Activated CD4-positive, alpha-beta memory T cell treated with anti-CD3 and anti-CD28 coated beads, Interleukin-2, amount 10 ng/mL, durations not matched to agents 7 days and 5 days (primary cell): ENCODE measurements at places on chromosomes 16 and 17. TPM values are rescaled to one million over a fixed set of nuclear protein-coding genes. Genes with fewer than 3 reads are reported as not detected.

The MARCHF10 gene
- total RNA-seq: not detected

The GRIN2C gene
- total RNA-seq: not detected

The HSD17B1 gene
- 0.76 TPM for total RNA-seq

The INCA1 gene
- not detected for total RNA-seq

The YPEL2 gene
- total RNA-seq: 17.1 TPM

The ALDOA gene
- total RNA-seq: 1,403 TPM

DNA sequence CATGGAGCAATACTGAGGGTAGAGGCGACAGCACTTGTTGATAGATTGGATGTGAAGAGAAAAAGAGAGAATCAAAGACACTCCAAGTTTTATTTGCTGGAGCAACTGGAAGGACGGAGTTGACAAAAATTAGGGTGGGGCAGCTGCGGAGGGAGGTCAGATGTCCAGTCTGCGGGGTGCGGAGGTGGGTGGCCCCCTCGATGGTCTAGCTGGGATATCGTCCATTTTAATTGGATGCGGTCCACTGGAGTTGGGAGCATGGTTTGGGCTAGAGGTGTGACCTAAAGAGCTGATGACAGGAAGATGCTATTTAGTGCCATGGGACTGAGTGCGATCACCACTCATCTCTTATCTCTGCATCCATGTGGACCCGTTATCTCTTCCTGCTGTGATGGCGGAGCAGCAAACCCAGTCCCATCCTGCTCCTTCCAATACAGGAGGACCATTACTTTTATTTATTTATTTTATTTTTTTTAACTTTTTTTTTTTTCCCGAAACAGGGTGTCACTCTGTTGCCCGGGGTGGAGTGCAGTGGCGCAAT lies 48.3 kb upstream of the CBX4 start:
- no peak for DNase-seq

DNA sequence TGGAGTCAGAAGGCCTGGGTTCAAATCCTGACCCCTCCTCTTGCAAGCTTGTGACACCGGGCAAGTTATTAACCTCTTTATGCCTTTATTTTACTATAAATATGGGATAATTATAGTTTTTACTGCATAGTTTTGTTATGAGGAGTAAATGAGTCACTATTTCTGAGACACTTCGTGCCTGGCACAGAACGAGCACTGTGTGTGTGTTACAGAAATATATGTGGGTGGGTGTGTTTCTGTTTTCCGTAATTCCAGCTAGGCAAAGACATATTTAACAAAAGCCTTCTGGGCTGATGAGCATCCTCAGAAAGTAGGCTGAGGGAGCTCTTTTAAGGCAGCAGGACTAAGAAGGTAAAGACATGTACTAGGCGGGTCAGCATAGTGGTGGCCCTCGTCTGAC lies 417.9 kb downstream of the MAF start:
- no peak for DNase-seq

DNA sequence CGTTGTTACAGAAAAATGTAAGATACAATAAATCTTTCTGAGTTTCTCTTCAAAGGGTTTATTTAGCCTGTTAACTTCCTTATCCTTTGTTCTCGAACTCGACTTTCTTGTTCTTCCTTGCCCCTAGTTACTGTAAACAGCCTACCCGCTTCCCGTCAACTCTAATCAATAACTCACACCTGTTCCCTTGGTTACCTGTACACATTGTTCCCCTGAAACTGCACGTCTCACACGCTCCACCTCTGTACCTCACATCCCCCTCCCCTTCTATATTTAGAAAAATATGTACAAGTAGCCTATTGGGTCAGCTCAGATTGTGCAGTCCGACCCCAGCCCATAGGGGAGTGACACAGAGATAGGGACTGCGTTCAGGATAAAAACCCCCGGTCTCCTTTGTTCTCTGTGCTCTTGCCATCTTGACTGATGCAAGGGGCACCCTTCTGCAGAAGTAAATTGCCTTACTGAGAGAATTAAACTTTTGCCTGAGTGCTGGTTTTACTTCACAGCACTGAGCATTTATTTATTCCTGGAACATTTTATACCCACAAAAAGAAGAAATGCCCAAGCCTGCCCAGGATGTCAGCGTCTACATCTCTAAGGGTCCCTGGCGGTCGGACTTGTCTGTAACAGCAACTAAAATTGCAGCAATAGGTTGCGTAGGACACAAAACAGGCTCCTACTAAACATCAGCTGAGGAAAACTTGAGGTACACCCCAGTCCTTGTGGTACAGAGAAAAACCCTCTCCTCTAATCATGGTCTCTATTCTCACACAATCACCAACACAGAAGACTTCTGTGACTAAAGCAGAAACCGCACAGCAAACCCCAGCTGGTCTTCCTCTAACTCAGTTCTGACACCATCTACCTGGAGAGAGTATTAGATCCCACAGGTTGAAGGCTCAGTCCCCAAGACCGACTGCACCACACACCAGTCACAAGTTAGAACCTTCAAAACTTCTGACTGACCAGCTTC lies 11.3 kb downstream of the WDR45B start:
- DNase-seq: no peak

- peak; percentile 79 for DNase-seq
Measured at GRCh38 chr16:80527297-80527696, 13.5 kb upstream of the DYNLRB2 start.

DNA sequence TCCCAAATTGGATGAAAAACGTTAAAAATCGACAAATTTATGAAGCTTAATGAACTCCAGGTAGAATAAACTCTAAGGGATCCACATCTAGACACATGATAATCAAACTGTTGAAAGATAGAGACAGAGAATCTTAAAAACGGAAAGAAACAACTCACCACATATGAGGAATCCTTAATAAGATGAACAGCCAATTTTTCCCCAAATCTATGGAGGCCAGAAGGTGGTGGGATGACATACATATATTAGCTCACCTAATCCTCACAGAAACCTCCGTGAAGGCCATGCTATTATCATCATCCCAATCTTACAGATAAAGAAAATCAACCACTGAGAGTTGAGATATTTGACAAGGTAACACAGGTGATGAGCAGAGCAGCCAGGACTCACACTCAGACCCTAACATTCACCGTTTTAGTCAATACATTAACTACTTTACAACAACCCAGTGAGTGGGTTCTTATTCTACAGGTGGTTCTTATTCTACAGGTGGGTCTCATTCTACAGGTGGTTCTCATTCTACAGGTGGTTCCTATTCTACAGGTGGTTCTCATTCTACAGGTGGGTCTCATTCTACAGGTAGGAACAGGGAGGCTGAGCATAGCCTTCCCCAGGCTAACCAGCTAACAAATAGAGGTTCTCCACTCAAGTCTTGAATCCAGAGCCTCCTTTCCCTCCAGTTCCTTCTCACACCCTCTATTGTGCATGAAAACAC lies 4.8 kb downstream of the CACNG1 start:
- DNase-seq: no peak
